GM18507 (cell line): ENCODE measurements at places on chromosomes 16 and 17.
A peak's percentile ranks its signal among the peaks of the same experiment; 100 is the strongest.

DNA sequence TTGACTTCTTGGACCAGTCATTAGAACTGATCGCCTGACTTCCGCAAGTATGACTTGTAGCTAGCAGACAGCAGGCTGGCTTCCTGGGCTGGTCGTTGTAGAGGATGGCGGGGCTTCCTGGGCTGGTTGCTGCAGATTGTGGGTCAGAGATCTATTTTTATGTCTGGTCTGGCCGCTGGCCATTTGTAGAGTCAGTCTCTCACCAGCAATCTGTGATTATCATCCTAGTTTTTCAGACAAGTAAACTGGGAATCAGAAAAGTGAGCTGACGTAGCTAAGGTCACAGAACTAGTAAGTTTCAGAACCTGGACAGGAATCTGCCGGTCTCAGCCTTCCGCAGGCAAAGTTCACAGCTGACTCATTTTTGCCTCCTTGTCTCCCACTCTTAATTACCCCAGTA, 19.1 kb downstream of the GPR142 start:
- no peak for DNase-seq

DNA sequence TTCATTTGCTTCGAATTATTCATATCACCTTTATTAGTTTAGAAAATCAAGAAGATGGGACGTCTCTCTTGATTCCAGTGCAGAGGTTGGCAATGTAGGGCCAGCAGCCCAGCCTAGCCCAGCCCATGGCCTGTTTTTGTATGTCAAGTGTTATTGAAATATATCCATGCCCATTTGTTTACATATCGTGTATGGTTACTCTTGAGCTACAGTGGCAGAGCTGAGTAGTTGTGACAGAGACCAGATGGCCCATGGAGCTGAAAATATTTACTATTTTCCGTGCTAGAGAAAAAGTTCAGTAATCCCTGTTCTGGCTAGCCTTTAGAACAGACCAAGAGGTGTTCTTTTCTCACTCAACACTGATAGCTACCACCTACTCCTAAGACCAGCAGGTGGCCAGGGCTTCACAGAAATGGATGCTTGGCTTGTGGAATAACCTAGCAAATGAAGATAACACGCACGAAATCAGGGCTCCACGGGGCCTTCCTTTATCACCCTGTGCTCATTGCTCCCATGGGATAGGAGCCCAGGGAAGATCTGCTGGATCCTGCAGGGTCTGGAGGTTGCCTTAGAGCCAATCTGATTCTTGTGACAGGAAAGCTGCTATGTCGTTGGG, 123.2 kb upstream of the ANKFN1 start:
- no peak for DNase-seq

DNA sequence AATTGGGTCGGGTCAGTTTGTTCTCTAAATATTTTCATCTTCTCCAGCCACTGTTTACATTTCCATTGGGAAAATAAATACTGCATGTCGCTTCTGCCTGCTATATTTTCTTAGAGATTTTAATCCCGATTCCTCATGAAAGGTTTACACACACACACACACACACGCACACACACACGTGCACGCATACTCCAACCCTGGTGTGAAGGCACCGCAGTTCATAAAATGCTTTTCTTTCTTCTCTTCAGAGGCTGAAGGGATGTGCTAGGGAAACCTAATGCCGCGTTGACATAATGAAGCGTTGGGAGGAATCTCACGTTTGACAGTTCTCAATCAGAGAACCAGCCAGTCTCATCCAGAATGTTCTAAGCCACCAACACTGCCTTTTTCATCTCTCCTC, 222.9 kb upstream of the IRX3 start:
- DNase-seq = no peak

DNA sequence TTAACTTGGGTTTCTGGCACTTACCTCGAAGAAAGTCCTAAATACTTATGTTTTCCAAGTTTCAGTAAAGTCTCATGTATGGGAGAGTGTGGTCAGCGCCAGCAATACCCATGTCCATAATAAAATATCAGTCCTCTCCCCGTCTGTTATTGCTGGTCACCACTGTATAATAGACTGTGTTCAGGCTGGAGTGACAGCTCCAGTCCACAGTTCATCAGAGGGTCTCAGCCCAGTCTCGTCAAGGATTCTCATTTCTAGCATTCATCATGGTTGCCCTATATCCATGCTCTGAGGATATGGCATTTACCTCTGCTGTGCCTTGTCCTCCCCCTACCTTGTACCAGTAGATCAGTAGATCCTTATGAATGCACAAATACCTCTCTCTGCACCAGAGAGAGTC, 384.5 kb downstream of the NPIPA7 start:
- DNase-seq = no peak

GRCh38 chr16:75294773-75295459, 43.5 kb upstream of the BCAR1 start:
- DNase-seq = no peak

DNA sequence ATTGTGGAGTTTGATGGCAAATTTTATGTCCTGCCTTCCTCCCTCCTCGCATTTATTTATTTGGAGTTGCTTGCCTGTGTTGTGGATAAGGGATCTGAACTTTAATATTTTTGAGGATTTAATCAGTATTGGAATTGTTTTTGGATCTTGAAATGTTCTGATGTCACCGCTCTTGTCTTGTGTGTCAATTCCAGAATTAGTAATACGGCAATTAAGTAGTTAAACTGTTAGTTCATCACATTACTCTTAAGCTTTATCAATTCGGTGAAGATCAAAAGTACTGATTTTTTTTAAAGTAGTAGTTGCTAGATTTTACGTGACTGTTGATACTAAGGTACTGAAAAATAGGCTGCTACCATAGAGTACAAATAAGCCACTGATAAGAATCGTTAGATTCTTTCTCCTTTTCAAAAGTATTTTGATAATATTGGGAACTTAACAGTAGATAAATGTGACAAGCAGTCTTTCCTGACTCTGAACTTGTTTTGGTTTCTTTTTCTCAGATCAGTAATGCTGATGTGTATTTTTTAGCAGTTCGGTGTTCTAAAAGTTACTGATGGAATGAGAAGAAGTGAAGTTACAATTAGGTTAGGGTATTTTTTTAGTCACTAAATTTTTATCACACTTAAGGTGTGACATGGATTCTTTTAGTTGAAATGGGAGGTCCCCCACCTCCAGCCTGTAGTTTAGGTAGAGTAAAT, 2.0 kb downstream of the RBBP6 start:
- no peak for DNase-seq

GRCh38 chr16:69182730-69183416, 4.1 kb upstream of the SNTB2 start:
- DNase-seq = no peak

- peak; percentile 28 for DNase-seq
These were observed 885 bp upstream of the SLFN13 start for GRCh38 chr17:35449371-35449931.

DNA sequence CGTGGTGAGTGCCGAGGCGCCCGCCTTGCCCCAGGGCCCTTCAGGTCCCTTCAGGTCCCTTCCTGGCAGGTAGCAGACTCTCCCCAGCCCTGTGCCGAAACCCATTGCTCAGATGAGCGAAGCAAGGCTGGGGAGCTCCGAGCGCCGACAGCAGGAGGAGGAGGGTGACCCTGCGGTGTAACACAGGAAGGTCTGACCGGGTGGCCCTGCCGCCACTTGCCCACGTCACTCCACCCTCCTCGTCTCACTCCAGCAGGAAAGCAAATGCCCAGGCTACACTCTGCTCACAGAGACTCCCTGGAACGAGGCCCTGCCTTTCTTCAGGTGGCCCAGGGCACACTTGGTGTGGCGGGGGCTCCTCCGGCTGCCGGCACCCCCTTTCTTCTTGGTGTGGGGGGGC, 57.2 kb downstream of the ACTG1 start:
- no peak for DNase-seq

DNA sequence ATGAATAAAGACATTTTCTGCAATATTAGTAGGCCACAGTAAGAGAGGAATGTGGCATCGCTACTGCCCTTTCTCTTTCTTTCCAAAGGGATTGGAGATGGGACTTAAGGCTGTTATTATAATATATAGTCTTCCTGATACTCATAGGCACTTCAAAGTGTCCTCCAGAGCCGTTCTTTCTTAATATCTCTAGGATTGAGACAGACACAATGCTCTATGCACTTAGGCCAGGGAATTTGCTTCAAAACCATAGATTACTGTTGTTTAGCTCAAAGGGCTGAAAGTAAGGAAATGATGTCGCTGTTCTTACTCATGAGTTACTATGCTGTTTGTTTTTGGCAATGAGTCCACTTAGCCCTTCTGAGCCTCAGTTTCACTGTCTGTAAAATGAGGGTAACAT, 590.5 kb downstream of the CDH11 start:
- no peak for DNase-seq

DNA sequence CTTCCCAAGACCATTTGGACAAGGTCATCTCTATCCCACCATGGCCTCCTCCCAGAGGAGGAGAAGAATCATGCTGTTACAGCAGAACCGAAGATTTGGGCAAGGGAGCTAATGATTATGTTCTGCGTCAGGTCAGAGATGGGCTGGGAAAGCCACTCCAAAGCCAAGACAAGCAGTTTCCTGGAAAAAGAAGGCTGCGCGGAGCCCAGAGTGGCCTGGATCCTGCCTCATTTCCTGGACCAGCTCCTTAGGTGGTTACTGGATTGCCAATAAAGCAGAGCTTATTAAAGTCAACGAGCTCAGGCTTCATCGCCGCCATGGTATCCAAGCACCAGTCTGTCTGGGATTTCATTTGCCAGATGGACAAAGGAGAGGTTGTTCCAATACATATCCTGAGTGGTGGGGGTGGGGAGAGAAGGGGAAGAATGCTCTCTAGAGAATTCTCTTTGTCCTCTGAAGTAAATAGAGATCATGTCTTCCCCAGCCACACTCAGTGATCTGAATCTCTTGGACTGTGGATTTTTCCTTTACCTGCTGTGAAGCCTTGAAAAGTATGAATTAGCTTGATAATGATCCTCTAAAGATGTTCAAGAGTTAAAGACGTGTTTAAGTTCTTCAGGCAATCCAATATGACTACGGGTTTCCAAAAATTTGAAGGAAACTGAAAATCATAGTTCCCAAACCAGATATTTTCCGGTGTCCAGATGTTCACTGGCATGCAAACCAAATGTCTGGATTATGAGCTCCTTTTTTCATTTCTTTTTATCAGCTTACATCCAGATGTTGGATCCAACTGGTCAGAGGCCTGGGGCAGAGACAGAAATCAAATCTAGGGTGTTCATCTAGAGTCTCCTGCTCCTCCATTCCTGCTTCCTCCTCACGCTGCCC, 17.7 kb downstream of the PRAC1 start:
- no peak for DNase-seq

DNA sequence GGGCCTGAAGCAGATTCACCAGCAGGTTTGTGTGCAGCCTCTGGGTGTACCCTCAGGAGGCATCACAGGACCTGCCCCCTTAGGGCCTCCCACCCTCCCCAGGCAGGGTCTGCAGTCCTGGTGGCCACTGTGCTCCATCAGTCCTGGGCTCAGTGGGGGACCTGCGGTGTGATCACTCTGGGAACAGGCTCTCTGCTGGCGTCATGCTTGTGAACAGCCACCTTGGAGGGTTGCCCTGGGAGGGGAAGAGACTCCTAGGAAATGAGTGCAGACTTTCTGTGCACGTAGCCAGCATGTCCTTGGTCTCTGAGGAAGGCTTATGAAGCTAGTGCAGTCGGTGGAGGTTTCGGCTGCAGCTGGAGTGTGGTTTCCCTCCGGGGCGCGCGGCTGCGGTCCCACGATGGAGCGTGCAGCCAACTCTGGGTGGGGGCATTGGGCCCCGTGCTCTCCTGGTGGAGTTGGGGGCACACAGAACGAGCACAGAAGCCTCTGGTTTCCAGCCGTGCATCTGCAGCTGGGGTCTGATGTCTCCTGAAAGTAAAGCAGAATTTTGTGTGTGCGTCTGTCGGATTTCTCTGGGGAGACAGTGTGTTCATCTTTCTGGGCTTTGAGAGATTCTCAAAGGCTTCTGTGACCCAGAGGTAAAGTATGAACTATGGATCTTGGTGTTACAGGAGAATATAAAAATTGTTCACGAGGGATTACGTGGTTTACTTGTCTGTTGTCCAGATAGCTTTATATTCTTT, 68.1 kb upstream of the ZNF750 start:
- no peak for DNase-seq

DNA sequence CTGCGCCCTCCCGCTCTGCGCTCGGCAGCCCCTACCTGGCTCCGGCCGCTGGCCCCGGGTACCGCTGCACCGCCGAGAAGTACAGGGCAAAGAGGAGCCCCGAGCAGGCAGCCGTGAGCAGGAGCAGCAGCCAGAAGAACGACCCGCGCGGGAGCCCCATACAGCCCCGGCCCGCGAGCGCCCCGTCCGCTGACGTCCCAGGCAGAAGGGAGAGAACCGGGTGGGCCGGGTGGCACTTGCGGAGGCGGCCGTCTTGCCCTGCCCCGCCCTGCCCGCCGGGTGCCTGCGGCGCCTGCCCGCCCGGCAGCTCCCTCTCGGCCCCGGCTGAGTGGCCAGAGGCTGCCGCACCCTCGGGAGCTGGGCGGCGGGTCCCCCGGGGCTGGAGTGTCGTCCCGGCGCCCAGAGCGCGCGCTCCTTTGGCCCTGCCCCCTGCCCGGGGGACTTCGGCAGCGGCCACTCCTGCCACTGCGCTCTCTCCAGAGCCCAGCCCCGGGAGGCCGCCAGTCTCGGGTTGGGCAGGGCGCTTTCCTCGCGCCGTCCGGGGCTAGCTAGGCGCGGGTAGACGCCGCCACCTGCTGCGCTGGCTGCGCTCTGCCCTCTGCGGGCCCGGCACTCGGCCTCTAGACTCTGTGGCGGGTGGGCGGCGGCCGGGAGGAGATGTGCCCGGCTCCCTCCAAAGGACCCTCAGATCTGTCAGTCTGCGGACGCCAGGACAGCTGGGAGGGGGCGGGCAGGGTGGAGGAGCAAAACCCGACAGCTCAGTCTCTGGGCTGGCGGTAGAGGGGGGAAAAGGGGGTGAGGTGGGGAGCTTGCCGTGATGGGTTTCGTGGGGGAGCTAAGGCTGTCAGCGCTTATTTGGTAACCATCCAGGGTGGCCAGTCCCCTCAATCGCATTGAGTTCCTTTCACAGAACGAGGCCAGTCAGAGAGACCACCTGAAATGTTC, at the start of gene ST6GALNAC2:
ST6GALNAC2 (minus strand) TSS at position 212 of the 945 bp plus-strand sequence; CDS start at position 160, 52 bp downstream.
- DNase-seq = no peak

GRCh38 chr17:17423656-17424055, 53.1 kb upstream of the MED9 start:
- DNase-seq = no peak

GRCh38 chr17:40069751-40070708, 7.3 kb downstream of the THRA start:
- no peak for DNase-seq

DNA sequence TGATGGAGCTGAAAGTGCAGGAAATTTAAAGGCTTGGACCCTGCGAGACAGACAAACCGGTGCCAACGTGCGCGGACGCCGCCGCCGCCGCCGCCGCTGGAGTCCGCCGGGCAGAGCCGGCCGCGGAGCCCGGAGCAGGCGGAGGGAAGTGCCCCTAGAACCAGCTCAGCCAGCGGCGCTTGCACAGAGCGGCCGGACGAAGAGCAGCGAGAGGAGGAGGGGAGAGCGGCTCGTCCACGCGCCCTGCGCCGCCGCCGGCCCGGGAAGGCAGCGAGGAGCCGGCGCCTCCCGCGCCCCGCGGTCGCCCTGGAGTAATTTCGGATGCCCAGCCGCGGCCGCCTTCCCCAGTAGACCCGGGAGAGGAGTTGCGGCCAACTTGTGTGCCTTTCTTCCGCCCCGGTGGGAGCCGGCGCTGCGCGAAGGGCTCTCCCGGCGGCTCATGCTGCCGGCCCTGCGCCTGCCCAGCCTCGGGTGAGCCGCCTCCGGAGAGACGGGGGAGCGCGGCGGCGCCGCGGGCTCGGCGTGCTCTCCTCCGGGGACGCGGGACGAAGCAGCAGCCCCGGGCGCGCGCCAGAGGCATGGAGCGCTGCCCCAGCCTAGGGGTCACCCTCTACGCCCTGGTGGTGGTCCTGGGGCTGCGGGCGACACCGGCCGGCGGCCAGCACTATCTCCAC, at the start of gene NOG:
NOG (plus strand) TSS at position 54 of the 674 bp plus-strand sequence; CDS start at position 579, 525 bp downstream.
- no peak for DNase-seq
